ENCODE measurements at places on chromosomes 3 and 15.

DNA sequence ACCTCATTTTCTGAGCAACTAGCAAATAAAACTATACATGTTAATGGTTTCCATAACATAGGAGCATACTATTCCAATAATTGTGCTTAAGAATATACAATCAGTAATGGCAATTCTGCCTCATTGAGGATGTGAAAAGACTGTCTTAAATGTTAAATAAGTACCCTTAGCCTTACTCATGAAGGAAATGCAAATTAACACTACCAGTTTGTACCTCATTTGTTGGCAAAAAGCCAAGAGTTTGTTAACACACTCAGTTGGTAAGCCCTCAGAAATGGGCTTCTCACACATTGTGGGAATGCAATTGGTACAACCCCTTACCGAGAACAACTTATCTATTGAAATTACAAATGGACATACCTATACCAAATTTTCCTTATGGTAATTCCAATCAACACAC, 9.2 kb upstream of the STT3B start:
- no peak for DNase-seq

DNA sequence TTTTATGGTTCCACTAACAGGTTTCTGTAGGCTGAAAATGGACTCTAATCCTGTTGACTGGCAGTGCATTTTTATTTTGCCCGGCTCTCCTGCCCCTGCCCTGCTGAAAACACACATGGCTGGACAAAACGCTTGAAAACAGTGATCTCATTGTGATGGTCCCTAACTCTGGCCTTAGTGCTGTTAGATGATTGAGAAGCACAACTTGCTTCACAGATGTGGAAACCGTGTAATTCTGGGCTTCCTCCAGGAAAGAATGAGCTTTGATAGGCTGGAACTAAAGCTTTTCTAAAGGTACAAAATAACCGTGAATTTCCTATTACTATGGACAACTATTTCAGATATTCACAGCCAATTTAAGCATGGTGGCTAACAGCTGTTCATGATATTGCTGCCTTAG, 121.4 kb downstream of the VGLL3 start:
- DNase-seq = no peak

DNA sequence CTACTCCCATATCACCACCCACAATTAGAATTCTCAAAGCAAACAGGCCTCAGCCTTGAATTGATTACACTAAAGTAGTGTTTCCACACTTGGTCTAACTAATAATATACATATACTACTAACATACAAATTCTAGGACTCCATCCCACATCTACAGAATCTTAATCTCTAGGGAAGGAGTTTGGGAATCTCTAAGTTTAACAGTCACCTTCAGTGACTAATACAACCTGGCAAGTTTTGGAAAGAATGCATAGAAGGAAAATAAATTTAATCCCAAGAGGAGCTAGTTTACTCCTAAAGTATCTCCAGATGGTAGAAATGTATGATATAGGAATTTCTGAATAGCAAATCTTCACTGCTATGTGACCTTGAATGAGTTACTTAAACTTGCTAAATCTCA, 9.1 kb downstream of the CLPX start:
- DNase-seq = no peak

- no peak for DNase-seq
These were observed 51.6 kb downstream of the ABHD2 start for GRCh38 chr15:89139613-89140499.

DNA sequence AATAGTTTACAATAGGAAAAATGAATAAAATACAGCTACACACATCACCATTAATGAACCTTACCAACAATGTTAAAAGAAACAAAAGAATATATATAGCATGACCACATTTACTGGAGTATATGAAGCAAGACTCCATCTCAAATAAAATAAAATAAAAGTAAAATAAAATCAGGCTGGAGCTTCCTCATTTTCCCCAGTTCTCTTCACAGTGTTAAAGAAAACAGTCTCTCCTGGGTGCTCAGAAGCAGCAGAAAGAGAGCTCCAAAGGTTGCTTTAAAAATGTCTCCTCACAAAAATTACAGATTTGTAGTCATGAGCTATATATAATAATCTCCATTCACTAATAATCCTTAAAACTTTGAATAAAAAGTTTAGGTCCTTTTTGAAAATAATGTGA, 48.8 kb downstream of the PIK3CB start:
- no peak for DNase-seq

DNA sequence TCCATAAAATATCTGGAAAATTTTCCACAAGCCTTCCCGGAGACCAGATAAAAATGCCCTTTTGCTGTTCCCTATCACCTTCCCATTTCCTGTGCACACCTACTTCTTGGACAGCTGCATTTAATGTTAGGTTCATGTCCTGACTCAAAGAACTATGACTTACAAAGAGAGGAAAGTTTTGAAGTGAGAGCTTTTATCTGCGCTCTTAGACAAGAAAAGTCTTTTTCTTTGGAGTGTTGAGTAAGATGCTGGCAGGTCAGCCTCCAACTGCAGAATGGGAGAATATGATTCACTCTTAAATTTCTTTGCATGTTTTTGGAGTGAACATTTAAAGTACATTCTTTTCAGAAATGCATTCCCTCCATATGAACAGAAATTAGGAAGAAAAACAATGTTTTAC, 147.3 kb upstream of the DPH6 start:
- no peak for DNase-seq

DNA sequence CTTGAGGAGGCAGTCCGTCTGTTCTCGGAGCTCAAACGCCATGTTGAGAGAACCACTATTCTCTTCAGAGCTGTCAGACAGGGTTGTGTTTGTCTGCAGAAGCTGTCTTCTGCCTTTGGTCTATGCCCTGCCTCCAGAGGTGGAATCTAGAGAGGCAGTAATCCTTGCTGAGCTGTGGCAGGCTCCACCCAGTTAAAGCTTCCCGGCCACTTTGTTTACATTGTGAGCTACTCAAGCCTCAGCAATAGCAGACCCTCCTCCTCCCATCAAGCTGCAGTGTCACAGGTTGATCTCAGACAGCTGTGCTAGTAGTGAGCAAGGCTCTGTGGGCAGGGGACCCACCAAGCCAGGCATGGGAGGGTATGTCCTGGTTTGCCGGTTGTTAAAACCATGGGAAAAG, 8.9 kb downstream of the OR5AC2 start:
- DNase-seq = no peak

All from stimulated activated naive CD8-positive, alpha-beta T cell treated with anti-CD3 and anti-CD28 coated beads, Interleukin-15, amount 100 ng/mL, for 72 hours (primary cell).